ENCODE measurements at places on chromosomes 1 and 21.
A peak's percentile ranks its signal among the peaks of the same experiment; 100 is the strongest.

DNA sequence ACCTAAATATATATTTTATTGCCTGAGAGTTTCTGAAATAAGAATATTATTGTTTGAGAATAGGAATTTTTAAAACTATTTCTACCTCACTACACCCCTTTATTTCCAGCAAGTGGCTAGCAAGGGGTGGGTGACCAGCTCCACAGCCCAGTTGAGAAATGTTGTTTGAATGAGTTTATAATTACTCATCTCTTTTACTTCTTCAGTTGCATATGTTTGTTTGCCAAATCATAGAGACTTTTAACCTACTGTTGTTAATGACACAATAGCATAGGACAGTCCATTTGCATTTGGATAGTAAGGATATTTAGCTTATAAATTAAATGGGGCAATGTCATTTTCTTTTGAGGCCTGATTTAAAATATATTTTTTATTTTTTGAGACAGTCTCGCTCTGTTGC is 127.8 kb downstream of the NRDC start:
- DNase-seq, result no peak

DNA sequence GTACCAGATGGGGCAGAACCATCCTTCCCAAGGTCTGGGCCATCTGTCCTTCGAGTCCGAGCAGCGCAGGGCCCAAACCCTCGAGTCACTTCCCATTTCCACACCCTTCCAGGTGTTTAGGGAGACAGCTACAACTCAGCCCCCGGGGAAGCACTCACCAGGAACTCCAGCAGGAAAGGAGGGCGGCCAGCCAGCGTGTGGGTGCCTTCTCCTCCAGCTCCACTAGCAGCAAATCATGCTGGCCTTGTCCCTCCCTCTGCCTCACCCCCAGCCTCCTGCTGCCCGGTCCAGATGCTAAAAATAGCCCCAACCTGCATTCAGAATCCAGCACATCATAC is 56.1 kb downstream of the RIPK4 start:
- no peak for DNase-seq

GRCh38 chr1:91879733-91880132 is 6.2 kb downstream of the TGFBR3 start:
- DNase-seq, result no peak

- no peak for DNase-seq
Observed at GRCh38 chr1:45894331-45894730, 90.9 kb downstream of the MAST2 start.

DNA sequence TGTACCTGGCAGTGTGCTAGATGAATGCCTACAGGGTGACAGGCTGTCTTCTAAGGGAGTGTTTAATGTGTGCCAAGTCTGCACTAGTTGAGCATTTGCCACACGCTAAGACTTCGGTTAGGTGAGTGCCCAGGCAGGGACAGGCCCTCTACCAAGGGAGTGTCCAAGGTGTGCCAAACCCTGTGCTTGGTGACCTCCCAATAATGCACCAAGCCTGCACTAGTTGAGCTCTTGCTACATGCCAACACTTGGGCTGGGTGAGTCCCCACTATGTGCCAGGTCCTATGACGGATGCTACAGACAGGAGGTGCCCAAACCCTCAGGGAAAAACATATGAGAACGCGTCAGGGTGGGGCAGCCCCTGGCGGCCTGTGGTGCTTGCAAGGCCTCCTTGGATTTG is 10.8 kb downstream of the SLC6A9 start:
- DNase-seq, result no peak

DNA sequence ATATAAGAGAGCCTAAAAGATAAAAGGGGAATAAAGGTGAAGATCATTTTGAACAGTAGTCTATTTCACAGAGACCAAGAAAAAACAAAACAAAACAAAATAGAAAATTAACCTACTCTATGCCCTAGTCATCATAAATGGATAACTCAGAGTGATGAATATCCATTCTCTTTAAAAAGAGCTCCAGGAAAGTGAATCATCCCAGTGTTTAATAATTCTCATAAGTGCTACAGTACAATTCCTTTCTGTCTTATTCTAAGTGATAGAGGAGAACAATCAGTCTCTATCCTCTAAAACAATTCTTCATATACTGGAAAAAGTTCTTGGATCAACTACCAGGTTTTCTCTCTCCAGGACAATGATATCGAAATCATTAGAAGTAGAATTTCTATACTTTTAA is 45.8 kb downstream of the GDAP2 start:
- DNase-seq, result no peak

DNA sequence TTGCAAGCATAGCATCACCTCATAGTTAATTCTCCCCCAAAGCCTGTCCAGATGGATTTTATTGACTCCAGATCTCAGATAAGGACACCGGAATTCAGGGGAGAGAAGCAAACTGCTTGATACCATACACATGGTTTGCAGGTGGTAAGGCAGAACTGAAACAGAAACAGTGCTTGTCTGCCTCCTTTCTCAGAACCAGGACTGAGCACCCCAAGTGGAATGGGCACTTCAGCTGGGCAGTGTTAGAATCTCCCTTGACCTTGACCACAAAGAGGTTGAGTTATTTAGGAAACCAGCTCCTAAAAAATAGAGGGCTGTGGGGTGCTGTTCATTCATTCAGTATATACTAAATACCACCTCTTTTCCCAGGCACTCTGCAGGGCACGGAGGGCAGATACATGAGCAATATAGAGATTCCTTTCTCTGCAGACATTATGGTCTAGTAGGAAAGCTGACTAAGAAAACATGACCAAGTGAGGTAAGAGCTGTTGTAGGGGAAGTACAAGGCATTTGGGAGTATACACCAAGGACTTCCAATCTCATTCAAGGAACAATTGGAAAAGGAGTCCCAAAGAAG is 185.2 kb downstream of the C1orf94 start:
- no peak for DNase-seq

DNA sequence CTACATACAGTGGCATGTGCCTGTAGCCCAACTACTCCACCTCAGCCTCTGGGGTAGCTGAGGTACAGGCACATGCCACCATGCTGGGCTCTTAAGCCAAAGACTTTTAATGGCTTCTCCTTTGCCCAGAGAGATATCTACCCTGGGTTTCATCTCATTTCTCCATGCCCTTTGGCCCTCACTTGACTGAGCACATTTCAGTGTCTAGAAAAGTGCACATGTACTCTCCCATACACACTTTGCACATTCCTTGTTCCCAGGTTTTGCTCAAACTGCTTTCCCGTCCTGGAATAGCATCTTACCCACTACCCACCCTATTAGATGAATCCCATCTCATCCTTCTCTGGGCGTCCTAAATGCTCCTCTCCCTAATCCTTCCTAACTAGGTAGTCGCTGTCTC is 10.2 kb upstream of the RXRG start:
- DNase-seq, result no peak

DNA sequence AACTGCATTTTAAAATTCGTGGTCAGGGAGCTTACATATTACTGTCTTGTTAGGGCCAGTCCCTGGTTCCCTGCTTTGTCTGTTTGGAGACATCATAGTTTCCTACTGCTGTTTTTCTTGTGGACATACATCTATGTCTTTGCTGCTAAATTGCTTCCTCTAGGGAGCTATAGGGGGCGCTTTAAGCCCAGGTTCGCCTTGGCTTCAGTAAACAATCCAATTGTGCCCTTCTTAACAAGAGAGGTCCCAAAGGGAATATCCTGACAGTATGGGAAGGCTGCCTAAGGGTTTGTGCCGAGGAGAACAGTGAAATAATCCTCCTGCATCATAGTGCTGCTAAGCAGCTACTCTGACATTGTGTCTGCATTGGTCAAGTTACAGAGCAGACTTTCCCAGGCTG is 112.5 kb downstream of the USH2A start:
- no peak for DNase-seq

DNA sequence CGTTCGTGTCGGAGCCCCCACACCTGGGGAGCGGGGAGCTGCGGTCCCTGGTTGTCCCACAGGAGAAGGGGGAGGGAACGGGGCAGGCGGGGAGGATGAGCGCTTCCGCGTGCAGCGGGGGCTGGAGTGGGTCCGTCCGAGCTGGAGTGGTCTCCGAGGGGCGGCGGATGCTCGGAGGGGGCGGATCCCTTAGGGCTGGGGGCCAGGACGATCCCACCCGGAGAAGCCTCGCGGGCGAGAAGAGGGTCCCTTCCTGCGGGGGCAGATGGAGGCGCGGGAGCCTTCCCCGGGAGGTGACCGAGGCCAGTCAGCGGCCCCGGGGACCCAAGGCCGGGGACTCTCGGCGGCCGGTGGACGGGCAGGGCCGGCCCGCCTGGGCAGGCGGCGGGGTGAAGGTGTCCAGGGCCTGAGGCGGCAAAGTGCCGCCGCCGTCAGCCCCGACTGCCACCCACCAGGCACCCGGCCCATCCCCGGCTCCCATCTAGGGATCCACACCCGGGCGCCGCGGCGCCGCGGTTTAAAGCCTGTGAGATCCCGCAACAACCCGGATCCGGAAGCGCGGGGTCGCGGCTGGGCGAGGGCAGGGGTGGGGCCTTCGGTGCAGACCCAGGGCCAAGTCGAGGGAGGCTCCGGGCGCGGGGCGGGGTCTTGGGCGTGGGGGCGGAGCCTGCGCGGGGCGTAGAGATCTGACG is 5.3 kb upstream of the CCDC27 start:
- DNase-seq, result peak; percentile 78

DNA sequence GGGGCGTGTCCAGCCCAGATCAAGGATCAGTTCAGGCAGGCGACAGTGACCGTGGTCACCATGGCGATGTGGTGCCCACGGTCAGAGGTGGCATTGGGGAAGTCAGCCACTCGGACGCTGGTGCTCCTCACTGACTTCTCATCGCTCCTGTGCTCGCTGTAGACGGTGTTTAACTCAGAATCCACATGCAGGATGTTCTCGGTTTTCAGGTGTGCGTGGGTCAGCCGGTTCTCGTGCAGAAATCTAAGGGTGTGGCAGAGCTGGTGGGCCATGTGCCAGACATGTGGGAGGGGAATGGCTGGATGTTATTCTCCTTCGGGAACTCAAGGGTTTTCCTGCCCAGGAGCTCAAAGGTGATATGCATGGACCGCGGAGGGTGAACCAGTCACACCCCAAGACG is 11.7 kb downstream of the OR2AJ1 start:
- DNase-seq, result no peak

DNA sequence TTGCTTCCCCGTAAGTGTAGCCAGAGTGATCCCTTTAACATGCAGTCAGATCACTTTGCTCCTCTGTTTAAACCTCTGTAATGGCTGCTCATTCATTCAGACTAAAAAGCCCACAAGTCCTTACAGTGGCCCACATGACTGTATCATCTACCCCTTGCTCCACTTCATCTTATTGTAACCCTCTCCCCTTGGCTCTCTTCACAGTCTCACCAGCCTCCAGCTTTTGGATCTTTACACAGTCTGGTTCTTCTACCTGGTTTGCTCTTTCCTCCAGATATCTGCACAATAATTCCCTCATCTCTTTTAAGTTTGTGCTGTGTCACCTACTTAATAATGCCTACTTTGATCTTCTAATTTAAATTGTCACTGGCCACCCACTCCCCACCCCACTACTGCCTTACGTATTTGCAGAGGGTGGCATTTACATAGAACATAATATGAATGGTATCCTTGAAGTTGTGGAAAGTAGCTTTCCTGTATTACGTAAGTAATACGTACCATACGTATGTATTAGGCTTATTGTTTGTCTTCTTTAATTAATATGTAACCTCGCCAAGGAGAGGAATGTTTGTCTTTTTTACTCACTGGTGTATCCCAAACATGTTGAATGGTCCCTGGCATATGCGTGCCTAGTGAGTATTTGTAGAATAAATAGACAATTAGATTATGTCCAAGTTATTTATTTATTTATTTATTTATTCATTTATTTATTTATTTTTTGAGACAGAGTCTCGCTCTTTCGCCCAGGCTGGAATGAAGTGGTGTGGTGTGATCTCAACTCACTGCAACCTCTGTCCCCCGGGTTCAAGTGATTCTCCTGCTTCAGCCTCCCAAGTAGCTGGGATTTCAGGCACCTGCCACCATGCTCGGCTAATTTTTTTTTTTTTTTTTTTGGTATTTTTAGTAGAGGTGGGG is 48.6 kb downstream of the TSNAX start:
- no peak for DNase-seq

DNA sequence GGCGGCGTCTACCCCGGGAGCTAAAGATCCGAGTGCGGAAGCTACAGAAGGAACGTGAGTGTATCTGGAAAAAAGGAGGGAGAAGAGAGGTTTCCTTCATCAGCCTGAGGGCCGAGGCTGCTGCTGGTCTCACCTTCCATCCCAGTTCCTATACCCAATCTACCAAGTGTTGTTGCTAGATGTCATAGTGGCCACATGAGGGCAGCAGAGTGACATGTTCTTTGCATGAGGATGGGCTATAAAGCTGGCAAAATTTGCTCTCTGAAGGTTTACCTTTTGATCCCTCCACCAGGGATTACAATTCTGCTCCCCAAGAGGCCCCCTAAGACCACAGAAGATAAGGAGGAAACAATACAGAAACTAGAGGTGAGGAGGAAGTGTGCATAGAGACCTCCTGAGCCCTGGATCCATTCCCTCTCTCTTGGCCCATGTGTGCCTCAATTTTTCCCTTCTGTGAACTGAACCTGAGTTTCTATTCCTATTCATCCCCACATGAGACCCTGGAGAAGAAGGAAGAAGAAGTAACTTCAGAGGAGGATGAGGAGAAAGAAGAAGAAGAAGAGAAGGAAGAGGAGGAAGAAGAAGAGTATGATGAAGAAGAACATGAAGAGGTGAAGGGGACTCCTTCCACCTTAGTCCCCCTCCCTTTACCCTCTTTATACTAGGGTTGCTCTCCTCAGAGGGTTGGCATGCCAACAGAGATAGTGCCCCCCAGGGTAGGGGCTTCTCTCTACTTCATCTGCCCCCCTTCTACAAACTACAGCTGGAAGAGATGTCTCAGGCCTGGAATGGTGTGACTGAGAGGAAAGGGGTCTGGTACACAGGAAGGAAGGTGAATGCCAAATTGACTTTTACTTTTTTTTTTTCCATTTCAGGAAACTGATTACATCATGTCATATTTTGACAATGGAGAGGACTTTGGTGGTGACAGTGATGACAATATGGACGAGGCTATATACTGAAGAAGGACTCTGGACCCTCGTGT is 13.3 kb downstream of the POLR3GL start:
- DNase-seq, result peak; percentile 63
